NCI-H526 treated with DMSO at 0.1 percent for 48 hours (cell line): ENCODE measurements at places on chromosomes 2 and 18.

GRCh38 chr2:67650291-67651133, 253.4 kb downstream of the ETAA1 start:
- DNase-seq, result peak; percentile 3

GRCh38 chr2:186255823-186256222, 230.2 kb upstream of the ZC3H15 start:
- DNase-seq, result no peak

DNA sequence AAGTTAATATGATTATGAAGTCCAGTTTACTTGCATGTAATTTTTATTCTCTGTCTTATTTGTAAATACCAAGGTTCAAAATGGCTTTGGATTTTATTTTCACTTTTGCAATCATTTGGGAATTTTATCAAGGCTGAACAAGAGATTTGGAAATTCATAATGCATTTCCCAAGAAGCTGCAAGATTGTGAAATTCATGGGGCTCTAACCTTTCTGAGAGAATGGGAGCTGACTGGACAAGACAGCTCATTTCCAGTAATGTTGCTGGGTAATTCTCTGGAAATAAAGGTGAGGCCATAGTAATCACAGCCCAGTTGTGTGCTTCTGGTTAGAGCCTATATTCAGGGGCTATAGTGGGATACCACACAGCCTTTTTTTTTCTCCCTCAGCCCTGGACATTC, 21.5 kb upstream of the NABP1 start:
- DNase-seq, result no peak

DNA sequence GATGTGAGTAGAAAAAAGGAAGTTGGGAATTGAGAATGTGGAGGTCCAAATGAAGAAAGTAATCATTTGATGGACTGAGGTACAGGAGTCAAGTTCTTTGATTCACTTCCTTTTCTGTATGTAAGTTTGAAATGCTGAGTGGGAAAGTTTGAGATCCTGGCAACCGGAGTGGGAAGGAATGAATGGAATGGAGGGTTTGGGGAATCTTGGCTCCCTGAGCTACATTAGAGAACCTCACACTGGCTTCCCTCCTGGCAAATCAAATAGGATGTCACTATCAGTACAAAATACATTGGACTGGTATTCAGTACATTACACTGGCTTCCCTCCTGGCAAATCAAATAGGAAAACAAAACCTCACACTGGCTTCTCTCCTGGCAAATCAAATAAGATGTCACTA, 9.8 kb upstream of the RNF138 start:
- no peak for DNase-seq

DNA sequence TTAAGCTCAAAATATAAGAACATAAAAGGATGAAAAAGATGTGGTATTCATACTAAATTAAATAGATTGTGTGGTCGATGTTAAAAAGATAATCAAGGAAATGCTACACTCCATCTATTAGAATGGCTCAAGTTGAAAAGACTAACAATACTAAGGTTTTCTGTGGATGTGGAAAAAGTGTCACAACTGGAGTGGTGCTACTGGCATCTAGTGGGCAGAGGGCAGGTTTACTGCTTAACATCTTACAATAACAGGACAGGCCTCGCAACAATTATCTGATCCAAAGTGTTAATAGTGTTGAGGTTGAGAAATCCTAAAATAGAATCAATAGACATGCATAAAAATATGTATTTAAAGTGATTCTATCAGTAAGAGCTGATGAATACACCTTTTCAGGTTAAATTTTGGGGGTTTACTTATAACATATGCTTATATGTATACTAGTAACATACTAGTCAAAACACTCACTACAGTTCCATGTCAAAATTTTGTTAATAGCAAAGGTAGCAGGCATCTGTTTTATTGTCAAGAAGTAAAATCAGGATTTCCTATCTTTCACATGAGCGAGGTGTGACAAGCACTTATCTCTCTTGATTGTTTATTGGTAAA, 91.5 kb upstream of the TMEFF2 start:
- no peak for DNase-seq

GRCh38 chr2:207624185-207625013, 795 bp downstream of the METTL21A start:
- DNase-seq, result peak; percentile 54
